Fibroblast of villous mesenchyme (primary cell): ENCODE measurements at places on chromosomes 1 and 21.

DNA sequence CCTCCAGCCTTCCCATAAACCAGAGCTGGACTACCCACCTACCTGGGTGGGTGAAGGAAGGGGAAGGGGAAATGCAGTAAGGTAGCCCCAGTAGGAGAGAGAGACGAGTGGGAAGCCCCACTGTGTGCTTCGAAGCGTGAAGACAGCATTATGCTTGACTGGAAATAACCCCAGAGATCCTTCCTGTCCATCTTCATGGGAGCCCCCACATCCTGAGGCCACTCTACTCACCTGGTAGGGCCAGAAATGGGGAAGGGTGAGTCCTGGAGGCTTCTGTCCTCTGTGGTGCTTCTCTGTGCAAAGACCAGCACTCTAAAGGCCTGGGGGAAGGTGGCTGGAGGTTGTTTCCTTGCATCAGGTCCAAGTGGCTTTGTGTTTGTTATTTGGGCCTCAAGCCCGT is 10.0 kb upstream of the RASSF5 start:
- no peak for DNase-seq

GRCh38 chr1:200776949-200777348 is 38.3 kb downstream of the CAMSAP2 start:
- peak; percentile 16 for DNase-seq

- DNase-seq: peak; percentile 41
Measured at GRCh38 chr1:41576620-41577019, 92.1 kb upstream of the EDN2 start.

DNA sequence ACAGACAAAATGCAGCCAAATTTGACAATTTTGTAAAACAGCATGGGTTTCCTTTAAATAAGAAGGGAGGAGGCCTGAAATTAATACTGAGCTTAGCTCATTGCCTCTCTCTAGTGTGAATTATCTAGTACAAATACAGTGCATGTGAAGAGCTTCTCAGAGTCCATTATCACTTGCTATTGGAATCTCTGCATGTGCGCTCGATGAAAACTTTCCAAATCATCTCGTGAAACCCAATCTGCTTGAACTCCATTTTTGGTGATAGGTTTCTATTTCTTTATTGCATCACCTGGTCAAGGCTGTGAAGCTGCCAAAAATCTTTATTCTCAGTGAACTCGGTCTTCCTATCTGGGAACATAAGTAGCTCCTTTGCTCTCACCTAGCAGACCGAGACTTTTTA is 49.5 kb upstream of the LYPLAL1 start:
- no peak for DNase-seq

DNA sequence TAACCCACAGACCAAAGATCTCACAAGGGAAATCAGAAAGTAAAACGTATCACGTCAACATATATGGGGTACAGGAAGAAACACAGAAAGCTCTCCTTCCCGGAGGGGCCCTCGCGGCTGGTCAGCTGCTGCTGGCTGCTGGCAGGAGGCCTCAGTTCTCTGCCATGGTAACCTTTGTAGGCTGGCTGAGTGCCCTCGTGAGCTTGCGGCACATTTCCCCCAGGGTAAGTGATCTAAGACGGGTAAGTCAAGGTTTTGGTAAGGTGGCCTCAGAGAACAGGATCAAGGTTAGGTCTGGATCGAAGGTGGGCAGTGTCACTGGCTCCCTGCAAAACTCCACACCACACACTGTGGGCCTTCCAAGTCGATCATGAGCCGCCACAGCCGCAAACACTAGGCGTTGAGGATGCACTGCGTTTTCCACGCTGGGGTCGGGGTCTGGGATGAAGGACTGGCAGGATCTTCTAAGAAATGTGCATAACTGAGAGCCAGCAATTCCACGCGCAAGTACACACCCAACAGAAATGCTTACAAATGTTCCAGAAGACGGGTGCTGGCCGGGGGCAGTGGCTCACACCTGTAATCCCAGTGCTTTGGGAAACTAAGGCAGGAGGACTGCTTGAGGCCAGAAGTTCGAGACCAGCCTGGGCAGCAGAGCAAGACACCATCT is 33.9 kb downstream of the WDR4 start:
- DNase-seq: no peak

- peak; percentile 84 for DNase-seq
Measured at GRCh38 chr1:243748706-243749283, 101.2 kb downstream of the AKT3 start.

- no peak for DNase-seq
Measured at GRCh38 chr1:217921126-217921904, 290.2 kb downstream of the SPATA17 start.

DNA sequence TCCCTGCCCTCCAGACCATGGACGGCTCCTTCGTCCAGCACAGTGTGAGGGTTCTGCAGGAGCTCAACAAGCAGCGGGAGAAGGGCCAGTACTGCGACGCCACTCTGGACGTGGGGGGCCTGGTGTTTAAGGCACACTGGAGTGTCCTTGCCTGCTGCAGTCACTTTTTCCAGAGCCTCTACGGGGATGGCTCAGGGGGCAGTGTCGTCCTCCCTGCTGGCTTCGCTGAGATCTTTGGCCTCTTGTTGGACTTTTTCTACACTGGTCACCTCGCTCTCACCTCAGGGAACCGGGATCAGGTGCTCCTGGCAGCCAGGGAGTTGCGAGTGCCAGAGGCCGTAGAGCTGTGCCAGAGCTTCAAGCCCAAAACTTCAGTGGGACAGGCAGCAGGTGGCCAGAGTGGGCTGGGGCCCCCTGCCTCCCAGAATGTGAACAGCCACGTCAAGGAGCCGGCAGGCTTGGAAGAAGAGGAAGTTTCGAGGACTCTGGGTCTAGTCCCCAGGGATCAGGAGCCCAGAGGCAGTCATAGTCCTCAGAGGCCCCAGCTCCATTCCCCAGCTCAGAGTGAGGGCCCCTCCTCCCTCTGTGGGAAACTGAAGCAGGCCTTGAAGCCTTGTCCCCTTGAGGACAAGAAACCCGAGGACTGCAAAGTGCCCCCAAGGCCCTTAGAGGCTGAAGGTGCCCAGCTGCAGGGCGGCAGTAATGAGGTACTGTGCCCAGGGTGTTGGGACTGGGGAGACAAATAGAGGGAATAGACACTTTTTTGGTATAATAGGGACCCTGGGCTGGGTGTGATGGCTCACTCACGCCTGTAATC is 1.0 kb downstream of the ZBTB48 start:
- peak; percentile 4 for DNase-seq

- no peak for DNase-seq
Measured at GRCh38 chr21:24023936-24024335, 1583.3 kb downstream of the MRPL39 start.

DNA sequence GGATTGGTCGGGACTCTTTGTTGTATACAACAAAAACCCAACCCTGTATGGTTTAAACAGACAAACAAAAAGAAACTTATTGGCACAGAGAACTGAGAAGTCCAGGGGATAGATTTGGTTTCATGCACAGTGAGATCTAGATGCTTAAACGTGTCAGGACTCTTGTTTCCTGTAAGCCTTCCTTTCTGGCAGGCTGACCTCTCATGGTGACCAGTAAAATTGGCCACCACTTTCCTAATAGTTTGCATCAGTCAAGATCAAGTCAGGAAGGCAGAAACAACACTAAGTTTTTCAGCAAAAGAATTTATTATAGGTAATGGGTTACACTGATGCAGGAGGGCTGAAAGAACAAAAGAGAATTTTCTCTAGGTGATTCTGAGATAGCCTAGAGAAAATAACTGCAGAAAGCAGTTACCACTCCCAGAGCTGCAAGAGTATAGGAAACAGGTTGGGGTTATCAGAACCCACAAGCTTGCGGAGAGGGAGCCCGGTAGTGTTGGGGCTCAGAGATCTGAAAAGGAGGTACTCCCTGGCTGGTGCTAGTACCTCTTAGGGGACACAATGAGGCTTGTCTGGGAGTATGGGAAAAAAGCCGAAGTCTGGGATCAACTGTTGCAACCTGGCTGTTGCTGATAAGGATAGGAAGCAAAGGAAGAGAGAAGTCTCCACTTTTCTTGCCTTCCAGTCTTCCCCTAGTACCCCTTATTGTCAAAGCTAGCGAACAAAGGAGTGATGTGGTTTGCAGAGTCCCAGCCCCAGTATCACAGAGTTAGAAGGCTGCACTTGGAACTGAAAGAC is 21.4 kb downstream of the CITED4 start:
- DNase-seq: no peak

DNA sequence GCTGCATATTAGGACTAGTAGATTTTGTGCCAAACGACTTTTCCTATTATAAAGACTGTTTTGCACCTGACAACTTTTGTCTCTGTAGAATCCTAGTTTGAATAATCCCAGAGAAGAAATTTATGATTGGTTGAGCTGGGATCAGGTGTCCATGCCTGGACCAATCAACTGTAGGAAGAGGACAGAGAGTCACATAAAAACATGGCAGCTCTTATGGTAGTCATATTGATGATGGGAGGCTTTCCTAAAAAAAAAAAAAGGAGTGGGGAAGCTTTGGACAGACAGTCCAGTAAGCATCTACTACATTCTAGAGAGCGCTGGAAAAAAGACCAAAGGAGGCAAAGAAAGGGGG is 30.7 kb upstream of the IGSF3 start:
- no peak for DNase-seq

- DNase-seq: no peak
Measured at GRCh38 chr1:246292571-246292970, 214.5 kb downstream of the SMYD3 start.
